Common myeloid progenitor, CD34-positive (primary cell): ENCODE measurements at places on chromosomes 6 and 20.

DNA sequence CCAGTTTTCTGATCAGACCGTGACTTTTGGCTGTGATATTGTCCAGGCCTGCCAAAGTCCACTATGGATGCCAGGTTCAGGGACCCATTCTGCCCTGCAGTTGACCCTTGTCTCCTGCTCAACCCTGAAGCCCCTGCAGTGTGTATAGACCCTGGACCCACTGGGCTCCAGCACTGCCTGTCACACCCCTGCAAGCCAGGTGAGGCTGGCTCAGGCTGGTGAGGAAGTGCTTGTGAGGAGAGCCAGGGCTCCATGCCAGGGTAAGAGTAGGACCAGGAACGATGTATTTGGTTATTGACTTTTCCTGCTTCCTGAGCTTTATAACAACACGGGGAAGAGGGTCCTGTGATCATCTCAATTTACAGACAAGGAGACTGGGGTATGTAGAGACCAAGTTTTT is 19.1 kb upstream of the CD93 start:
- no peak for DNase-seq

DNA sequence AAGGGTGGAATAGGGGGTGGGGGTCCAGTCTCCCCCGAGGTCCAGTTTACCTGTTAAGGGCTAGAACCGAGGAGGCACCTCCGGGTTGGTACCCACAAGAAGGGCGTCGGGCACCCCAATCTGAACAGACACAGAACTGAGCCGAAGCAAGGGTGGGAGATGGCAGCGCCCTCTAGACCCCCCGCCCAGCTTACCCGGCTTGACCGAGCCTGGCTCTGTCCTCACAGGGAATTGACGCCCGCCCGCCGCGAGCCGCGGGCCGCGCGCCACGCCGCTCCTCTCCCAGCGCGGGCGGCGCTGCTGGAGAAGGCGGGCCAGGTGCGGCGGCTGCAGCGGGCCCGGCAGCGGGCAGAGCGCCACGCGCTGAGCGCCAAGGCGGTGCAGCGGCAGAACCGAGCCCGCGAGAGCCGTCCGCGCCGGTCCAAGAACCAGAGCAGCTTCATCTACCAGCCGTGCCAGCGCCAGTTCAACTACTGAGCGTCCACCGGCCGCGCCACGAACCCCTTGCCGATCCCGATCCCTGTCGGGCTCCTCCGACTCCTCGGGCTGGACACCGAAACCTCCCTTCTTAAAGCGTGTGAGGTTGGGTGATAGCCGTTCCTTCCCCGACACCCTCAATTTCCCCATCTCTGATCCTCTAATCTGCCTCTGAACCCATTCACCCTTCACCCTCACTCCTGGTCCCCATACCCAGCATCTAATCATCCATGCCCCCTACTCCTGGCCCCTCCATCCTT is 5.9 kb downstream of the TP53INP2 start:
- DNase-seq: peak; percentile 73

GRCh38 chr20:36273414-36274180 is 32.5 kb upstream of the DLGAP4 start:
- peak; percentile 3 for DNase-seq

DNA sequence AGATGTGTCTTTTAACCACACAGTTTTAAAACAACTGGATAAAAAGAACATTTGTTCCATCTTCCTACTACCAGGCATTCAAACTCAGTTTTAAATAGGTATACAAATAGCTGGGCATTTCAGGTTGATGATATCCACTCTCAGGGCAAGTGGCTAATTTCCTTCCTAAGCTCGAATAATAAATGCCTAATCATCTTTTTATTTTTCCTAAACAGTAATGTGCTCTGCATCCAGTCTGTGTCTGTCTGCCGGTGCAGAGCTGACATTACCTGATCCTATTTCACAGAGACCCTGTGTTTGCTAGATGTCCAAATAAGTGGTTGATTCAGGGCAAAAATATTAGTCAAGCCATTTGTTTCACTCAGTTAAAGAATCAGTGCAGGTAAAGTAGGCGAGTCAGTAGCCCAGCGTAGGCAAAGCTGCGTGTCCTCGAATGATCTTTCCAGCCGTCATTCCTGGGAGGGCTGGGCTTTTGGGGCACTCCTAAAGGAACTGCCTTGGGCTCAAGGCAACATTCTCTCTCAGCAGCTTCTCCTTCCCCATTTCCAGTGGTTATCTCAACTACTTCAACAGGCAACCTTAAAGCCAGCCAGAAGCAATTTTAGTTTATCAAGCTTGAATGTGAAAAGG is 74.2 kb upstream of the BMP2 start:
- no peak for DNase-seq

DNA sequence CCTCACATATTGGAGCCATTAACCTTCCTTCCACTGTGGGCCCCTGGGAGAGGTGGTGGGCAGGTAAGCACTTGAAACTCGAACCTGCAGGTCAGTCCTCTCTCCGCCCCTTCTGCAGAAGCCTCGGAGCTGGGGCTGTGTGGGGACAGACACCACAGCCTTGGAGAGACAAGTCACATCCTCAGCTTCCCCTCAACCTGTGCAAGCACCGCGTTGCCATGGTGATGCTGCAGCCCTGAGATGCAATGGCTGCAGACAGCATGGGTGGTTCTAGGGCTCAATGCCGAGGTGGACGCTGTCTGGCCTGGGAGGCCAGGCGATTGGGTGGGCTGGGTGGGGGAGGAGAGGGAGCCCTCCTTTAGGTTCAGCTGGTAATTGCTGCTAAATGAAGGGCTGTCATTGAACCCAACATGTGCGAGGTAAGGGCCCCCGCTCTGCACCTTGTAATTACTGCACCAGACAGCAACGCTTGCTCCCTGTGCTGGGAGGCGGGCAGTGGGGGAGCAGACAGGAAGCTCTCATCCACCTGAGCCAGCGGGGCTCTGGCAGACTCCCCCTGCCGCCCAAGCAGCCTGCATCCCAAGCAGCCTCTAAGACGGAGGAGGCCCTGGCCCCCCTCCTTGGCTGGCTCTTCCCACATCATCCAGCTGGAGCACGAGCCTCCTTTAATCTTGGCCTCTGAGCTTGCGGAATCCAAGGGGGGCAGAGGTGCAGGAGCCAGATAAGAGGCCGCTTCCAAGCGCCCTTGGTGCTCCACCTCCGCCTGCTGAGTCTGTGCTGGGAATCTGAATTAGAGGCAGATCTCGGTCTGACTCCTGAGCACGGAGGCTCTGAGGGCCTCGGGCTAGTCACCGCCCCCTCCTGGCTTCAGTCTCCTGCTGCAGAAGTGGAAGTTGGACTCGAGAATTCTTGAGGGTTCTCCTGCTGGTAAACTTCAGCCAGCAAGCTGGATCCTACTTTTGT is 39.8 kb upstream of the CDH22 start:
- DNase-seq: no peak

DNA sequence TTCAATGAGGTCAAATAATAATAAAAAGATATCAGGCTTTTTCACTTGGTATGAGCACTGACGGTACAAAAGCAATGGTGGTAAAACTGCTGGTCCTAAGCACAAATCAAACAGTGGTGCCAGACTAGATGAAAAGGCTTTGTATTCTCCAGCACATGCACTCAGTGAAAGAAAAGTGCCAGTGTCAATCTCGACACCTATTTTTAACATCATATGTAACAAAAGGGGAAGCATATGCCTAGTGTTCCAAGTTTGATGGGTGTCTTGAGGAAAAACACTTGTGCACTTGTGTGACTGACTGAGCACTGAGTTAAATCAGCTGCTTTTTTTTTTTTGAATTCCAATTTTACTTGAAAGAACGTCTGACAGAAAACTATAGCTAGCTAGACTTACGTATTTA is 27.3 kb downstream of the MED23 start:
- no peak for DNase-seq

- DNase-seq: no peak
These were observed 275.6 kb downstream of the TENT5A start for GRCh38 chr6:81476881-81477280.

- DNase-seq: no peak
These were observed 9.4 kb downstream of the ARFGAP1 start for GRCh38 chr20:63281742-63282665.

- no peak for DNase-seq
These were observed 33.4 kb upstream of the SLC22A1 start for GRCh38 chr6:160088069-160088783.

GRCh38 chr20:18738055-18738454 is 75.5 kb upstream of the SCP2D1 start:
- DNase-seq: peak; percentile 39

GRCh38 chr6:85449818-85450759 is at the start of gene NT5E:
TSS of gene NT5E (plus strand) at chr6:85450083. CDS start at chr6:85450140, 57 bp downstream.
- peak; percentile 64 for DNase-seq

DNA sequence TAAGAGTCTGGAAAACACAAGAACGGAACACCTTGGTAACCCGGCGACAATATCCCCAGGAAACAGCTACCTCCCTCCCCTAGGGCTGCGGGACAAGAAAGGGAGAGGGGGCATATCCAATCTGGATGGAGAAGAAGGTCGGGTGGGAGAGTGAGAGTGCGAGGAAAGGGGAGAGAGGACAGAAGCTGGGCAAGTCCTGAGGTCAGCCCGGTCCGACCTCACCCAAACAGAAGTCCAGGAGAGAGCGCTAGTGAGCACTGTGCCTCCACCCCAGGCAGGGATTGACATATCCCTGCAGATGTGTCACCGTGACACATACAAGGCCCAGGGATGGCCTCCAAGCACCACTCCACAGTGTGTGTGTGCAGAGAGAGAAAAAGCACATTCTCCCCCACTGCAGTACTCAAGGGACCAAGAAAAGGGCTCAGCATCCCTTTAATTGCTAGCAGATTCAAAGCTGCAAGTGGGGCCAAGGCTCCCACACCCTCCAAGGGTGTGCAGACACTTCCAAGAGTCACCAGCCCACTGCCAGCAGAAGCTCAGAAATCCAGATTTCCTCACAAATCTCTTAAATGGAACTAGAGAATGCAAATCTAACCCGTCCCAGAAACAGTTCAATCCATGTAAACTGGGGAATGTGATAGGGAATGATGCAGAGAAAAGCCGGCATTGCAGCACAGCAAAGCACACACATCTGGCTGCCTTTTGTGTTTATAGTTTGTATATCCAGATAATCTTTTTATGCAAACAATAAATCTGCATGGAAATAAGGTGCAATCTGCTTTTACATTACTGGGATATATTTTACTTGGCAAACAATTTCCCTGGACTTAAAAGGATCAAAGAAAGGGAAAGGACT is 3.1 kb downstream of the PXDC1 start:
- no peak for DNase-seq

GRCh38 chr6:28248916-28249315 is 3.2 kb downstream of the ZKSCAN4 start:
- DNase-seq: no peak

DNA sequence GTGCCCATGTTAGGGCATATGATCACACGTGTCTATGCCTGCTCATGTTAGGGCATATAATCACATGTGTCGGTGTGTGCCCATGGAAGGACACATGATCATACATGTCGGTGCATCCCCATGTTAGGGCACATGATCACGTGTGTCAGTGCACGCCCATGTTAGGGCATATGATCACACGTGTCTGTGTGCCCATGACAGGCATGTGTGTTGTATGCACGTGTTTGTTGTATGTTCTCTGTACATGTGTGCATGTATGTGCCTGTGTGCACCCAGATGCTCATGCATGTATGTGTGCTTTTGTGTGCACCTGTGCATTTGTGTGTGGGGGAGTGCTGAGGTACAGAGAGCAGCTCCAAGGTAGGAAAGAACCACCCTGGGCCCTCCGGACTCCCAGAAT is 29.8 kb downstream of the YTHDF1 start:
- DNase-seq: no peak

GRCh38 chr20:50434321-50434652 is 75.9 kb upstream of the PTPN1 start:
- DNase-seq: no peak

DNA sequence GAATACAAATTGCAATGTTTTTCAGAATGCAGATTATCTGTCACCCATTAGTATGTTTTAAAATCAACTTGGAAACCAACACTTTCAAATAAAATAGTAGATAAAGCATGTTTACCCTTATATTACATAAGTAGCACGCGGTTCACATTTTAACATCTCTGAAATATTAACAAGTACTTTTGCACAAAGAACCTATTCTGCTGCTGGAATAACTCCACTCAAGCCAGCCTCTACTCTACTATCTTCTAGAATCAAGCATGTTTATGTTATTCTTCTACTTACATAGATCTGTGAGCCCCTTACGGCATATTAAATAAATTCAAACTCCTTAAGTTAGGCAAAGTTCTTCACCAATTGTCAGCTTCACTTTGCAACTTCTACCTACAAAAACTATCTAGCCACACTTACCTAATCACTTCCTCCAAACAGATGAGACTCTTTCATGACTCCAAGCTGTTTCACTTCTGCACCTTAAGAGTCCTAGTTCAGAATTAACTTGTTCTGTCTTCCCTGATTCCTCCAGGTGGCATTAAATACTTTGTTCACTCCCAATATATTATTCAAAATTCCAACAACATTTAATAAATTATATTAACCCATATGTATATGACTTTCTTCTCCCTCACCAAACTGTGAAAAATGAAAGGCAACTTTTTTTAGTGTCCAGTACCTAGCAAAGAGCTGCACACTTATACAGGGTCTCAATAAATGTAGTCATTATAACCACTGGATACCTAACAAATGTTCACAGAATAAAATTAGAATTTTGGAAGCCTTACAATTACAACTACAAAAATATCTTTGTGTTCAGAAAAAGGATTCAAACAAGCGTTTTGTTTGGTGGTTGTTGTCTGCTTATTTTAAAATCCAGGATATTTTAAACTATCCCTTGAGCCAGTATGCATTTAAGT is 12.1 kb downstream of the CEP85L start:
- DNase-seq: peak; percentile 34

DNA sequence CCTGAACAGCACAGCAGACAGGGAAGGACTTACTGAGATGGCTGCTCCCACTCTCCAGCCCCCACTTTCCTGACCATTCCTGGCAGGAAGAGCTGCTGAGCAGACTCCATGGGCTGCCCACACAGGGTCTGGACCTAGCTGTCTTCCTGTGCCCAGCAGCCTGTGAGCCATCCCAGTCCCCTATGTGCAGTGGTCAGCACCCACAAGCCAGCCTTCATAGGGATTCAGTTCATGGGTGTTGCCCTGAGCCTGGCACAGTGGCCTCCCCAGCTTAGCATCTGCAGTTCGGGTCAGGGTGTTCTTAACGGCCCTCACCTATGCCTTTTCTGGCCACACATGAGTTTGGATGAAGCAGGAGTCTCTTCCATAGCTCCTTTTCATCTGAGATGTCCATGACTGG is 32.0 kb downstream of the UBD start:
- DNase-seq: no peak

GRCh38 chr6:134551245-134551960 is 233.5 kb upstream of the SGK1 start:
- DNase-seq: no peak

DNA sequence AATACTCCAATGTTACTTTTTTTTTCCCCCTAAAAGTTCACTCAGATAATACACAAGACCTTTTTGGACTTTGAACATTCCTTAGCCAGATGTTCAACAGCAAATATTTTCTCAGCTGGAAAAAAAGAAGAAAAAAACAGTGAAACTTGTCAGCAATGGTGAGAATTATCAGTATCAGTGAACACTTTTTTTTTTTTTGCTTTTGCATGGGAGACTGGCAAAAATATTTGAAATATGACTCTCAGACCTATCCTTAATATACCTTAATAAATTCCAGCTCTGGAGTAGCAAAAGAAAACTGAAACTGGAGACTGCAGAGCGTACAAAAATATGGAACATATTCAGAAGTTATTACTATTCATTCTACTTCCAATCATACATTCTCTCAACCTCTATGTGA is 92.3 kb downstream of the RFPL4B start:
- no peak for DNase-seq
